ENCODE measurements at places on chromosomes 4 and X.

- DNase-seq = no peak
Measured at GRCh38 chr4:165207016-165207430, 338 bp upstream of the KLHL2 start.

GRCh38 chr4:8185295-8185694, 13.8 kb upstream of the SH3TC1 start:
- peak; percentile 90 for DNase-seq

GRCh38 chr4:73609706-73610105, 10.5 kb downstream of the RASSF6 start:
- peak; percentile 4 for DNase-seq

GRCh38 chr4:42306221-42307109, 90.8 kb upstream of the SHISA3 start:
- DNase-seq = no peak

DNA sequence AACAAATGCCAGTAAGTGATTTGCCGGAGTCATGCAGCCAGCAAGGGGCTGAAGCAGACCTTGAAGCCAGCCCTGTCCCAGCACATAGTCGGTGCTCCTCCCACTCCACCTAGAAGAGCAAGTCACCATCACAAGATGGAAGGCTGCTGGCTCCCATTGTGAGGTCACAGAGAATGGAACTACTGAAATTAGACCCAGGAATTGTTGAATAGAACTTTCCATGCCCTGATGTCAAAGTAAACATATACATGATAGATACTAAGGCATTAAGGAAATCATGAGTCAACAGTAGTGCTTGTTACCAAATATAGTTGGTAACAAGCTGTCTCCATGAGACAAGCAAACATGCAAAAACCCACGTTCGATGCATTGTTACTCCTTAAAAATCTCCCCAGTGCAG, 177.1 kb upstream of the MID1 start:
- DNase-seq = peak; percentile 53

DNA sequence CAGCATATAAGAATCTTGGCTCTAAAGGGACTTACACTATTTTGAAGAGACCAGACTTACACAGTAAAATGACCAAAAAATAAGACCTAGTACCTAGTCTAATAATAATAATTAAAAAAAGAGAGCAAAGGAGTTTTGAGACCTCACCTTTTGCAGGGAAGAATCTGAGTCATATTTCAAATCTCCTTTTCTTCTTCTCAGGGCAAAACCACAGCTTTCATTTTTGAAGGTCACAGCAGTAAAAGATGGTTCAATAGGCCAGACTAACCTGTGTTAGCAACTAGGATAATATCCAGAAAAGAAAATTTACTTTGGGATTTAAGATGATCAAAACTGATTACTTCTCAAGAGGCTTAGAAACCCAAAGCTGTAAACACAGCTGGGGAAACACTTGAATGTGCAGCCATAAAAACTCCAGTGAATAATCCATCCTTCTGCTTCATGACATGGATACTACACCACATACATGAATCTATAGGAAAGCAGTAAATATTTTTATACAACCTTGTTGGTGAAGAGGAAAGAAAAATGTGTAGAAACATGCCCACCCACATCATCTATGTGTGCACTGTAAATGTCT, 25.9 kb upstream of the LNX1 start:
- DNase-seq = no peak

- DNase-seq = peak; percentile 29
Measured at GRCh38 chrX:71910986-71911730, 513 bp downstream of the NHSL2 start.

DNA sequence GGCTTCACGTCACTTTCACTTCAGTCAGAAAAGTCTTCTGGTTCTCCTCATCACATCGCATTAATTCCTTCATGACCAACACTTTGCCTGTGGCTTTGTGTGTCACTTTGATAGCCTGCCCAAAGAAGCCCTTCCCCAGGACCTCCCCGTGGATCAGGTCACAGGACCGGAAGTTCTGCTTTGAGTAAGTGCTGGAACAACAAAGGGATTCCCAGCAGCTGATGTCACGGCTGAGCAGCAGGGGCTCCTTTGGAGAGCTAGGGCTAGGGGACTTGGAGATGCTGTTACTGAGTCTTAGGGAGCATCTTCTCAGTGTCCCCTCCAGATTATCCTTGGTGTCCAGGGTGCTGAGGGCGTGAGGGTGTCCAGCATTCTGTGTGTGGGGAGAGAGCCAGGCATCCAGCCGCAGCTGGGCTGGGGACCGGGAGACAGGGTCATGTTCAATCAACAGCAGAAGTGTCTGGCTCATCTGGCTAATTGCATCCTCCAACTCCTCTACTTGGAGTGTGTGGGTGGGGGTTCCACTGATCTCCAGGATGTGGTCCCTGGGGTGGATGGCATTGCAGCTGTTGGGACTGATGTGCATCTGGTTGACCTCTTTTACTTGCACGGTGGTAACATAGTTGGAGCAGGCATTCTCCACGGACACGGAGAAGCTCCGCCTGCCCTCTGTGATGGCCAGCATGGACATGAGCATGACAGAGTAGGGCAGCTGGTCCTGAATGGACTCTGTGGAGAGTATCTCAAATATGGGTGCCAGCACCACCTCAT, 39.2 kb upstream of the ARHGAP6 start:
- peak; percentile 25 for DNase-seq
